ENCODE measurements at places on chromosomes 2 and 18. TPM values are rescaled to one million over a fixed set of nuclear protein-coding genes. Genes with fewer than 3 reads are reported as not detected.

Gene TMEM178A
- 0.07 TPM for polyA plus RNA-seq

Gene SCTR
- not detected for polyA plus RNA-seq

Gene RAX
- polyA plus RNA-seq, result not detected

Gene FBXO36
- polyA plus RNA-seq, result 2.3 TPM

Gene B4GALT6
- polyA plus RNA-seq, result 2.3 TPM

Gene ADRA2B
- polyA plus RNA-seq, result 0.02 TPM

Gene STPG4
- polyA plus RNA-seq, result not detected

Gene REG3A
- not detected for polyA plus RNA-seq

Gene HS1BP3
- 21.2 TPM for polyA plus RNA-seq

Gene OR6B2
- polyA plus RNA-seq, result not detected

Gene KIF5C
- polyA plus RNA-seq, result 0.03 TPM

Gene GKN2
- polyA plus RNA-seq, result not detected

Gene C2orf78
- not detected for polyA plus RNA-seq

Gene C2orf72
- 0.09 TPM for polyA plus RNA-seq

Gene TPGS2
- polyA plus RNA-seq, result 388 TPM

Gene VSNL1
- 18.4 TPM for polyA plus RNA-seq

Gene GPAT2
- polyA plus RNA-seq, result 0.06 TPM

Gene SLC9A2
- 0.13 TPM for polyA plus RNA-seq

Gene KIAA2012
- polyA plus RNA-seq, result not detected

Gene MGAT4A
- 0.17 TPM for polyA plus RNA-seq

Gene WBP1
- 75.5 TPM for polyA plus RNA-seq

Gene TBR1
- not detected for polyA plus RNA-seq

Gene TOGARAM2
- not detected for polyA plus RNA-seq

Gene CAPN14
- polyA plus RNA-seq, result 2.2 TPM

Gene FTCDNL1
- 1.1 TPM for polyA plus RNA-seq

Gene NR4A2
- 3.0 TPM for polyA plus RNA-seq

Gene STEAP3
- 19.9 TPM for polyA plus RNA-seq

Gene EN1
- 0.24 TPM for polyA plus RNA-seq
